Activated CD4-positive, alpha-beta memory T cell treated with anti-CD3 and anti-CD28 coated beads, Interleukin-2, amount 10 ng/mL, durations not matched to agents 7 days and 5 days (primary cell): ENCODE measurements at places on chromosomes 1 and 21.
A peak's percentile ranks its signal among the peaks of the same experiment; 100 is the strongest.

GRCh38 chr1:235067396-235068157 lies 61.1 kb downstream of the TOMM20 start:
- no peak for DNase-seq

DNA sequence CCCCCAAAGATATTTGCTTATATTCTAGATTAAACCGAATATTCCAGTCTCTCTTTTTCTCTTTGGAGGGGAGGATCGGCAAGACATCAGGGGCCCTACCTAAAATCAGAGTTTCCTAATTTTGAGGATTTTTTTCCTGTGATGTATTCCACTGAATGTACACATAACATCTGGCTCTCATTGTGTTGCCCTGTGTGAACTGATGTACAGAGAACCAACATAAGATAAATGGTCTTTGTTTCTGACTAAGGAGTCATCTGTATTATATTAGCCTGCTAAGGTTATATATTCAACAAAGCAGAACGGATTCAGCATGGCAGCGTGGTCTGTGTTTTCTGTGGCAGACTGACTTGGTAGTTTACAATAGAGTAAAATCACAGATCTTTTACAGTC lies 114.8 kb upstream of the NCAM2 start:
- no peak for DNase-seq

DNA sequence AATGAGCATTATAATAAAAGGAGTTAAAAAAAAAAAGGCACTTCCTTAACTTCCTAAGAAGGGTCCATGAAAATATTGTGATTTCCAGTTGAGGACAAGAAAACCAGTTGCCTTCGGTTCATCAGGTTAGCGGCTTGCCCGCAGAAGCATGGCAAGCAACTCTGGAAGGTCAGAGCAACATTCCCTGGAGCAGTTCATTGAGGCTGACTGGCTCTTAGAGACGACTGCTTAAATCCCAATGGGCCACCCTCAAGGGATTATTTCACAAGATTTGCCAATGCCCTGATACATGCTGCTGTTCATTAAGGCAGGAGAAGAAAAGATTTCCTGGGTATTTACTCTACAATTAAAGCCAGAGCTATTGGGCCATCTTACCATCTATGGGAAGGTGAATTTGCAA lies 29.0 kb upstream of the CASQ2 start:
- DNase-seq: no peak

GRCh38 chr1:33390542-33390941 lies 40.4 kb downstream of the PHC2 start:
- no peak for DNase-seq

GRCh38 chr1:89990976-89991831 lies 3.7 kb upstream of the ZNF326 start:
- DNase-seq: no peak

DNA sequence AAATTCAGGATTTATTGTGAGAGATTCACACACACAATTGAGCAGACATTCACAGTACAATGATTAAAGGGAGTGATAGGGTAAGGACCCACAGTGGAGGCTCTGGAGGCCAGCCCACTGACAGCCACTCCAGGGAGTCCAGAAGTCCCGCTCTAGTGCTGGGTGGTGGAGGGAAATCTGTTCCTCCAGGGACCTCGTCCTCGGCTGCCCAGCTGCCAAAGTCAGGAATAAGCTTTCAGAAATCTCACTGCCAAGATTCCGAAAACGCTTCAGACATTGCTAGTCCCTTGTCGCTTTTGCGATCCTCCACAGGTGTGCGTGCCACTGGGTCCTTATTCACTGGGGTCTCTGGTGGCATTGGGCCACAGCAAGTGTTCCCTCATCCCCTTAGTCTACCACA lies 2.3 kb downstream of the MX1 start:
- no peak for DNase-seq

GRCh38 chr1:10897321-10897980 lies 101.0 kb upstream of the CASZ1 start:
- DNase-seq: no peak

- DNase-seq: no peak
These were observed 296.2 kb downstream of the NEGR1 start for GRCh38 chr1:71986160-71986559.

GRCh38 chr1:234490793-234491479 lies 12.0 kb upstream of the TARBP1 start:
- DNase-seq: no peak

DNA sequence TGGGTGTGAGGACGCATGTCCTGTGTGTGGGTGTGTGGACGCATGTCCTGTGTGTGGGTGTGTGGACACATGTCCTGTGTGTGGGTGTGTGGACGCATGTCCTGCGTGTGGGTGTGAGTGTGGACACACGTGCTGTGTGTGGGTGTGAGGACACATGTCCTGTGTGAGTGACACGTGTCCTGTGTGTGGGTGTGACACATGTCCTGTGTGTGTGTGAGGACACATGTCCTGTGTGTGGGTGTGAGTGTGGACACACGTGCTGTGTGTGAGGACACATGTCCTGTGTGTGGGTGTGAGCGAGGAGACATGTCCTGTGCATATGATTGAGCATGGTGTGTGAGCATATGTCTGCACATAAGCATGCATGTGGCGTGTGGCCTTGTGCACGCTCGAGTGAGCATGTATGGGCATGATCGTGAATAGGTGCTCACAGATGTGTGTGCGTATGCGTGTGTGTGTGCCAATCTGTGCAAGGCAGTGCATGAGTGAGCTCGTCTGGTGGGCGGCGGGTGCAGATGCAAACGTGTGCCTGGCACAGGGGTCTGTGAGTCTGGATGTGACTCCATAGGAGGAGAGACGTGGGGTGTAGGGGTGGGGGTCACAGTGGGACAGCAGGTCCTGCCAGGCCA lies 25.3 kb downstream of the MEGF6 start:
- DNase-seq: no peak

- peak; percentile 29 for DNase-seq
These were observed at the start of gene NPR1 for GRCh38 chr1:153678519-153679336. TSS of gene NPR1 (plus strand) at chr1:153678688. CDS start at chr1:153679109, 421 bp downstream.

- DNase-seq: no peak
These were observed 71.8 kb upstream of the PKN2 start for GRCh38 chr1:88612292-88612691.

- no peak for DNase-seq
These were observed 650.0 kb upstream of the RGS18 start for GRCh38 chr1:191508239-191508638.

DNA sequence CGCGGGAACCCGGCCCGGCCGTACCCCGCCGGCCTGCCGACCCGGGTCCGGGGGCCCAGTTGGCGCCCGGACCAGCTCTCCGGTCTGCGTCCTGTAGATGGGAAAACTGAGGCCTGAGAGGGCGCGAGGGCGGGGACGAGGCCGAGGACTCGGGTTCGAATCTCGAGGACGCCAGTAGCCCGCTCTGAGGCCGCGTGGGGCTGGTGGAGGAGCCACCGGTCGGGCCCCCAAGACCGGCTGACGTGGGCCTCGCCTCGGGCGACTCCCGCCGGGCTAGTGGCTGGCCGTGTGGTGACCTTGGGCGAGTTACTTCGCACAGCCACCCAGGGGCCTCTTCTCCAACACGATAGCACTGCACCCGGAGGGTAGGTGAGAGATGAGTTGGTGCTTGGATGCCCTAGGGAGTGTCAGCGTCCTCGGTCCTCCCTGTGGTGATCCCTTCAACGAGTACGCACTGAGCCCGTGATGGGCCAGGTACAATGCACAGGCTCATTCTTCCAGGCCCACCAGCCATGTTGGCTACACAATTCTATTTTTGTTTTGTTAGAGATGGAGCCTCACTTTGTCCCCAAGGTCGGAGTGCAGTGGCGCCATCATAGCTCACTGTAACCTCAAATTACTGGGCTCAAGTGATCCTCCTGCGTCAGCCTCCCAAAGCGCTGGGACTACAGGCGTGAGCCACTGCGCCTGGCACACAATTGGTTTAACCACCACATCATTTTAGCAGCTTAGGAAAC lies 404 bp upstream of the SCMH1 start:
- no peak for DNase-seq

GRCh38 chr21:14542638-14543037 lies 3.5 kb downstream of the SAMSN1 start:
- DNase-seq: no peak

DNA sequence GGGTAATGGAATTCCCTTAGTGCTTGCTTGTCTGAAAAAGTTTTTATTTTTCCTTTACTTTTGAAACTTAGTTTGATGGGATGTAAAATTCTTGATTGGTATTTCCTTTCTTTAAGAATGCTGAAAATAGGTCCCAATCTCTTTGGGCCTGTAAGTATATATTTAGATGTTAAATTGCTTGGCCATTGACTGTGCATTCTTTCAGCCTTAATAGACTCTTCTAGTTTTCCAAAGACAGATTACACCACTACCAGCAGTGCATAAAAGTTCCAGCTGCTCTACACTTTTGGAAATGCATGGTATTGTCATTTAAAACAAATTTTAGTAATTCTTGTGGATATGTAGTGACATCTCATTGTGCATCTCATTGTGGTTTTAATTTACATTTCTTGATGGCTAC lies 464.8 kb upstream of the USP24 start:
- DNase-seq: no peak
